NCI-H774 (cell line): ENCODE measurements at places on chromosomes 7 and 10.

GRCh38 chr7:32803406-32804141 is 88.0 kb downstream of the KBTBD2 start:
- no peak for DNase-seq

- DNase-seq: no peak
Measured at GRCh38 chr7:2063563-2064260, 169.0 kb downstream of the MAD1L1 start.

DNA sequence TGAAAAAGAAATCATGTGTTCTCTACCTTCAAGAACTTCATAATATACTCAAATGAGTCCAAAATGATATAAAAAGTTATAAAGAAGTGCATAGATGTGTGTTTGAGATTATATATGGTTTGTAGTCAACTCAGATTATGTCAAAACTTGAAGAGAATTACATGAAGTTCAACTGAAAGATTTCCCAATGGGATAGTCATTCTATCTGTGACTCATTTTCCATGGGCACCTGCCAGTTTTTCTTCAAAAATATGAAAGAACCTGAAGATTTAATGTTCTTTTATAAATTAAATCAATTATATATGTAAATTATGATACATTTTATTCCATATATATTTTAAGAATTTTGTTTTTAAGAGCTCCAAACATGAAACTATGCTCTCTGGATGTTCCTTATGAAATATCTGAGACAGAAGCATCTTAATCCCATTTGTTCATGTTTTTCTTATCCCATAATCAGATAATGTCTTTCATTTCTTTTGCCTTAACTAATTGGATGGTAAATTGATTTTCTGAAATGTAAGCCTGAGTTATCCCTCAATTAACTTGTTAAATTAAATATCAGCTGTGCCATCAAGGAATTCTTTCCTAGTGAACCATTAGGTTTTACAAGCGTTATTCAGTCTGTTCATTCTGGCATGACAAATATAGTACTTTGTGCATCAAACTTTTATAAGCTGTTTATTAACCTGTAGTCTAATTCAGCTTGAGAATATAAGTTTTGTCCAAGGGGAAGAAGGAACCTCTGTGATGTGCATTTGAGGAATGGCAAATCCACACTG is 387.1 kb downstream of the IPMK start:
- DNase-seq: no peak

DNA sequence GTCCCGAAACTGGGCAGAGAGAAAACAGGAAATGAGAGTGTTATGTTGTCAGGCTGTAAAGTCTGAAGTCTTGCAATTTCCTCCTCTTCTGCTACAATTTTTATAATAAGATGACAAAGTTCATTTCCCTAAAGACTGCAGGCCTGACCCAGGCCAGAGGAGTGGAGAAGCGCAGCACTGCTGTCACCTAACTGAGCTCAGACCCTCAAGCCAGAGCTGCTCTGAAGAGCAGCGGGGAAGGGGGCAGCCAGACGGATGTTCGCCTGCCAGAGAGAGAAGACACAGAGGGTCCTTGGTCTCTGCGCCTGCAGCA is 12.6 kb upstream of the AOAH start:
- no peak for DNase-seq

DNA sequence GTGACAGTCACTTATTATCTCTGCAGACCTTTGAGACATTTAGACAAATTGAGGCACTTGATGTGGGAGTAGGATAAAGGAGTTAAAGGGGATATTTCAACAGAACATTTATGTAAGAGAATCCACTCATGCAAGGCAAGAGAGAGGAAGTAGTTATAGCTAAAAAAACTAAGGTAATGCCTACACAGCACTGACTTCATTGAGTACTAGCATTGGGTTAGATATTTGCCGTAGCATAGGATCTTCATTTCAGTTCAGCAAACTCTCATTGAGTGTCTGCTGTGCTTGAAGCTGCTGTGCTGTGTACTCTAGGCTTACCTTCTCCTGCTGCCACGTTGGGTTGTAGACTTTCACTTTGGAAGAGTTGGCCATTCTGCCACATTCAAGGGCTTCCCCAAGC is 10.5 kb upstream of the ENTPD1 start:
- DNase-seq: no peak

- no peak for DNase-seq
Measured at GRCh38 chr10:13340068-13340467, 8.0 kb downstream of the SEPHS1 start.

- DNase-seq: no peak
Measured at GRCh38 chr10:115092258-115092554, 959 bp upstream of the ATRNL1 start.

DNA sequence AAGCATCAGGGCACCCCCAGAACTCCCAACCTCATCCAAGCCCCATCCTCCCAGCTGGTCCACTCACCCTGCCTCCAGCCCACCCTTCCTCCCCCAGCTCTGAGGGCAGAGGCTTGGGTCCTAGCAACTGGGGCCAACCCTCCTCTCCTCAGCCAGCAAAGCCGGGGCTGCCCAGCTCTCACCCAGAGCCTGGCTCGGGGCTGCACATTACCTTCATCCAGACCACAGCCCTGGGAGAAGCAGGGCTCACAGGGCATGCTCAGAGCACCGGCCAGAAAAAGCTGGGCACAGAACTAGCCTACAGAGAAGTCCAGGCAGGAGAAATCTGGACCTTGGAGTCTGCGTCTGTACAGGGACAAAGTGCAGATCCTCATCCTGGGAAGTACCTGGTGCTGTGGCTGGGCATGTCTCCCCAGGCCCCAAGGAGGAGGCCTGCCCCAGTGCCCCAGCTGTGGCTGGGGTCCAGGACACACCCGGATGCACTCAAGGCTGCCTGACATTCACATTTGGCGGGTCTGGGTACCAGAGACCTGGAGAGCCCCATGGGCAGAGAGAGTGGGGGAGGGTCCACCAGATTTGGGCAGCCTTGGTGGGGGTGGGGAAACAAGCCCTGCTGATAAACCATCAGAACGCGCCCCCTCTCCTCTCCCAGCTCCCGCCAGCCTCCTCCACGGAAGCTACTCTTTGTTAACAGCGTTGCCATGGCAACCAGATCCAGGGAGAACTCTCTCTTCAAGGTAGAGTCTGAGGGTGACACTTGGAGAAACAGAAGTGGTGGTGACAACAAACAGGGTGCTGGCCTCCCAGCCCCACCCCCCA is 5.1 kb downstream of the RASGEF1A start:
- peak; percentile 6 for DNase-seq

- DNase-seq: no peak
Measured at GRCh38 chr10:93894516-93895378, 969 bp downstream of the SLC35G1 start.

DNA sequence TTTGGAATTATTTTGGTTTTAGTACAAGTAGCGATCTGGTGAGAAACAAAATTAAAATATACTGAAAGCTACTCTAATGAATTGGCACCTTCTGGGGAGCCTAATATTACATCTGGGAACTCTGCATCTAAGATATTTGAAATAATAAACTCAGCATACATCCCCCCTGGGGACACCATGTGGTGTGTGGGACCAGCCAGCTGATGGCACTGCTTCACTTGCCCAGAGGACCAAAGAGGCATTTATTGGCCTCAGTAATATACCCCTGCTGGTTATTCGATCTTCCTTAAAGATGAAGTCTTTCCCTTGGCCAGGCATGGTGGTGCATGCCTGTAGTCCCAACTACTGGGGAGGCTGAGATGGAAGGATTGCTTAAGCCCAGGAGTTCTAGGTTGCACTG is 195.1 kb upstream of the AUTS2 start:
- no peak for DNase-seq

DNA sequence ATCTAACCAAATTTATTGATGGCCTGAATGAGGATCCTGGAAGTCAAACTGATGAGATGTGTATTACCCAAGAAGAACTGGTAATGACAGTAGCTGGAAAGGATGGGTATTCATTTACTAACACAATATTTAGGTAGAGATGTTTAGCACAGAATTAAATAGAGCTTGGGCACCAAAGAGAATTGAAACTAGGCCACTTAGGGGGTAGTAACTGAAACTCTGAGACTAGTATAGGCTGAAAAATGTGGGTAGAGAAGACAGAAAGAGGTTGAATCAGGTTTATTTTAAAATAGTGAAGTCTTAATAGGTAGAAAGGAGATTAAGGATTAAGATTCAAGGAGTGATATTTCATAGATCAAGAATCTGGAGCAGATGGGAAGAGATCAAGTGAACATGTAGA is 155.8 kb downstream of the MLLT10 start:
- DNase-seq: no peak

DNA sequence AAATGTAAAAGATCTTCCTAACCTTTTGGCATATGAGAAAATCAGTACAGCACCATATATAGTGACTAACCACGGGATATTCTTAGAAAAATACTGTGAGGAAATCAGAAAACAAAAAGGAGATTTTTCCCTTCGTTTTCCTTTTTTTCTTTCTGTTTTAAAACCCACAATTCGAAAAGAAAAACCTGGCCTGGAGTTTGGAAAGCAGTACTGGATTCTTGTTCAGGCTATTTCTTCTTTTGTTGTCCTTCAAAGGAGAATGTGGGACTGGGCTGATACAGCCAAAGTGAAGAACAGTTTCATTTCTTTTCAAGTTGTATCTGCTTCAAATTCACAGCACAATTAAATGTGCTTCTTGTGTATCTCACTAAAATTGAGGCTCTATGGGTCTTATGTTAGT is 156.8 kb upstream of the PHYHIPL start:
- DNase-seq: no peak

DNA sequence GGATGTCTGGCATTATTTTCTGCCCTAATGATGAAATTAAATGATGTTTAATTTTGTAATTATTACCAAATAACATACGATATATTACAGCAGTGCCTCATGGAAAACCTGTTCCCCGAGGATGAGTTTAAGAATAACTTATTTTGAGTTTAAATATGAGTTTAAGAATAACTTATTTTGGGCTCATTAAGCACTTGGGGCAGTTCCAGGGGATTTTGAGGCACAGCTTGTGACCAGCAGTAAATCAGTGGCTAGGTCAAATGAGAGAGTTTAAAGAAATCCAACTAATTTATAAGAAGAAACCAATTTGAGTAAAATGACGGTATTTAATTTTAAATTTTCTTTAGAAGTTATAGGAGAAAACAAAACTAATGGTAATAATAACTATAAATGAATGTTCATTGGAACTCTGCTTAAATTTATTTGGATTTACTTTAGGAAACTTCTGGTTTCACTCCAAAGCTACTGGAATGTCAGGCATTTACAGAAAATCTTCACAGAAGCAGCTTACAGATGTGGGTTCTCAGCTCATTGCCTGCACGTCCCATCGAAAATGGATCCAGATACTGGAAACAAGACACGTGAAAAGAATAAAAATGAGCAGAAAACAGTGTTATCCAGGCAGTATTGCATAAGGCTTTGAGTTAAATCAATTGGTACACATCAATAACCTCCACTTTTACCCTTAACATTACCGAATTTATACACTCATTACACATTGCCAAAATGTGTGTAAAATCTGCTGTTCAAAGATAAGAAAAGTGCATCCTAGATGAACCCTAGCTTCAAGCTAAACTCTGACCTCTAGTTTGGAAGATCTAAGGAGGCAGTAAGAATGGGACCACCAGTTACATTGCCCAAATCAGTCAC is 784.5 kb upstream of the IGFBP3 start:
- DNase-seq: no peak

GRCh38 chr10:127081851-127082345 is 114.5 kb downstream of the INSYN2A start:
- no peak for DNase-seq

DNA sequence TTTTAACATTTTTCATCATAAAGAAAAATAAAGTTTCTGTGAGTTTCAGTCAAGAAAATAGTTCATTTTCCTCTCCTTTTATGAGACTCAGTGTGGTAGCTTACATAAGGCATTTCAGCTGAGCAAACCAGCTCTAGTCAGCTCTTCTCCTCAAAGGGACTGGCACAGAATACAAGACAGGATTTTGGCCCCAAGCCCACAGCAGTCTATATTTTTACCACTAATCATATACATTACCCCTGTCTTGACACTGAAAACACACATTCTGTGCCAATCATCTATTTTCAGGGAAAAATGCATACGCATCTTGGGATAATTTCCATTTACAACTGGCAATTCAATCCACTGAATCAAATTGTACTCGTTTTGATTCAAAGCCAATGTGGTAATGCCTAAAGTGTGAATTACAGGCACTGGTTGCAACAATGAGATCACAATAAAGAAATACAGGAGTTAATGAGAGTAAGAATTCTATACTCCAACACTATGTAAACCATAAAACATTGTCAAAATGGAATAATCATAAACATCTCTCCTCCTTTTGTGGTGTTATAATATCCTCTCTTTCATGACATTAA is 186.4 kb downstream of the CACNA2D1 start:
- no peak for DNase-seq

DNA sequence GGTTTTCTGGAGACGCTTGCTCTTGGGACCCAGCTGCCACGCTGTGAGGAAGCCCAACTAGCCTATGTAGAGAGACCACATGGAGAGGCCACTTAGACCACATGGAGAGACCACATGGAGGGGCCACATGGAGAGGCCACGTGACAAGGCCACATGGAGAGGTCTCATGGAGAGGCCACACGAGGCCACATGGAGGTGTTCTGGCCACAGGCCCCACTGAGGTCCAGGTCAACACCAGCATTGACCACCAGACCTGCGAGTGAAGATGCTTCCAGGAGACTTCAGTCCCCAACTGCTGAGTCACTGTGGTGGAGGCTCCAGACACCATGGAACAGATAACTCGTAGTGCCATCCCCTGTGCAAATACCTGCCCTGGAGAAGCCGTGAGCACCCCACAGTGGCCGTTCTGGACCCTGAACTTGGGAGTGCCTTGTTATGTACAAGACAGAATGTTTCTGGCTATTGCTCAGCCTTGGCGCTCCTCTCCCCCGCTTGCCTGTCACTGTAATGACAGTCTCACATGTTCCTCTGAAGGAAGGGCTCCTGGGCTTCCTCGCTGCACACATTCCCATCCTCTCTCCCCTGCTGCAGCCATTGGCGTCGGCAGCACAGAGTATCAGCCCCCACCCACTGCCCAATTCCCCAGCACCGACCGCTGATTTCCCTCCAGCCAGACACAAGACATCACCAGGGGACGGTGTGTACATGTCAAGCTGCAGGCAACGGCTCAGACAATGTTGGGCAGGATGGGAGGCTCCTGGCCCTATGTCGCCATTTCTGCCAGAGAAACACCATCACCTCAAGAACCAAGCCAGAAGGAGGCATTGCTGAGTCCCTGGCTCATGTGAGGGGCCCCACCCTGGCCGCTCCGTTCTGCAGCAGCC is 49.0 kb upstream of the TNRC18 start:
- DNase-seq: no peak

DNA sequence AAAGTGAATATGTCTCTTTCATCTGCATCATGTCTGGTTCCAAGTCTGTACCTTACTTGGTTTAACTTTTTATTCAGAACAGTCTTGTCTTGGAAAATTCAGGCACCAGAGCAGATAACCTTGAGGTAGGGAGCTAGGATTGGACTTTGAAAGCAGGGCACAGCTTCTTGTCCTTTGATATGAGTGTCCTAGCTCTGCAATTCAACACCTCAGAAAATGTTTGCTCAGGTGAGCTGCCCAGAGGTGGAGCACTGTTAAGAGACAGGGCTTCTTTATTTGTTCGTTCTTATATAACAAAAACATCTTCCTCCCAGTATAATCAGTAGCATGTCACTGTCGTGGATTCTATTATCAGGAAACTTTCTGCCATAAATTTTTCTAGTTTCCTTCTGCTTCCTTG is 118.3 kb downstream of the LRRC4 start:
- DNase-seq: no peak

- no peak for DNase-seq
Measured at GRCh38 chr10:79359816-79360498, 12.7 kb downstream of the PPIF start.
